Right forelimb (tissue), 1 donor: ENCODE measurements at places on chromosomes 3 and 15.

- no peak for DNase-seq
These were observed 66.4 kb downstream of the USP13 start for GRCh38 chr3:179719048-179719734.

DNA sequence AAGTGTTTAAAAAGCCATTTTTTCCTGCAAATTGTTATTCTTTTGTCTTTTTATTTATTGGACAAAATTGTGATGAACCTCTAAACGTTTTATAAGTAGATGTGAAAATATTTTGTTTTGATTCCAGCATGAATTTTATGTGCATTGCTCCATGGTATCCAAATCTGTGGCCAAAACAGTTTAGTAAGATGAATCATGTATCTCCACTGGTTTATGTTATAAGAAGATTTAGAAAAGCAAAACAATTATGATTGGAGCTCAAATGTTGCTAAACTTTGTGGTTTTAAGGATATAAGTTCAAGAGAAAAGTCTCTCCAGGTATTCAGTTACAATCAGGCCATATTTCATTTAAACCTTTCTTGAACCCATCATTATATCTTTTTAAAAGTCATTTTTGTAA is 80.9 kb downstream of the NECTIN3 start:
- DNase-seq, result no peak

GRCh38 chr15:30870681-30871080 is 33.0 kb upstream of the FAN1 start:
- DNase-seq, result no peak

DNA sequence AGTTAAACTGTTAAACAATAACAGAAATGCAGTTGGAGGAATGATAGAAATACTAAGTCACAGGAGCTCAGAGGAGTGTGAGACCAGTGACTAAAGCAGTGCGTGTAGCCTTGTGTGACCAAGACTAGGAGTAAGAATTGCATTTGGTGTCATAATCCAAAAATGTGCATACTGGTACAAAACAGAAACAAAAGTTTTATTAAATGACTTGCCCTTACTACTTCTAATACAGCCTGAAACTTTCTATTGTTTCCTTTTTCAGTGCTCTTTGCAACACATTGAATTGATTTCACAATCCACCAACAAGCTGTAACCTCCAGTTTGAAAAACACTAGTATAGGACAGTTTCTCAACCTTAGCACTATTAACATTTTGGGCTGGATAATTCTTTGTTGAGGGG is 17.1 kb downstream of the SNX1 start:
- DNase-seq, result no peak

DNA sequence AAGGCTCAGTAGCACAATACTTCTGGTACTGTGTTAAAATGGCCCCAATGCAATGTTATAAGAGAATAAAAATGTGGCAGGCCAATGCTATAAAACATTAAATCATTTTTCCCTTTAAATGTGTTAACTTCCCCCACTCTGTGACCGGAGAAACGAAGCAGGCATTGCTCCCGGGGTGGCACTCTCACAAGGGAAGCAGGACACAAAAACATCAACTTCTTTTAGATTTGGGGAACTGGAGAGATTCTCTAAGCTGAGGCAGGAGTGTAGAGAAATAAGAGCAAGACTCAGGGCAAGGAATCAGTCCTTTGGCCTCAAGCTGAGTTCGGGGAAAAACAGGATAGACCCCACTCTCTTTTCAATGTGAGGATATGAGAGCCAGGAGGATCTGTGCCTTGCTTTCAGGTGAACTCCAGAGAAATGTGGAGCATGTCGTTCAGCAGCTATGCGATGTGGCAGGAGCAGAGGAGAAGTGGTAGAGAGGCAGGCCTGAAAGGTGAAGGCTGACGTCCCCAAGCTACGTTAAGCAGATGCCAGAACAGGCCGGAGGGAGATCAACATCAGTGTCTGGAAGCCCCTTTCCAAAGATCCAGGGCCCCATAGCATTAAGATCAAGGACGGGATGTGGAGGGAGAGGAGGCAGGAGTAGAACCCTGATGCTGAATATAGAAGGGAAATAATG is 160.2 kb downstream of the PLD1 start:
- no peak for DNase-seq

DNA sequence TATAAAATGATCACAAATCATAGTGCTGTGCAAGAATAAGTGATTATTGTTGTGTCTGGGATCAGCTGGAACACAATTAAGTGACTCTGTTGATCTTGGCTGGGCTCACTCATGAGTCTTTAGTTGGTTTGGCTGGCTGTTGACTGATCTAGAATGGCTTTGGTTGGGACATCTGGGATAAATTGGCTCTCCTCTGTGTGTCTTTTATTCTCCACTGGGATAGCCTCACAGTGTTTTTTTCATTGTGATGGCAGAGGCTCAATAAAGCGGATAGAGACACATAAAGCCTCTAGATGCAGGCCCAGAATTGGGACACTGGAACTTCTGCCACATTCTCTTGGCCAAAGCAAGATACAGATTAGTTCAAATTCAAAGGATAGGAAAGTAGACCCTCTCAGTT is 735.6 kb downstream of the PDCD6IP start:
- no peak for DNase-seq

- no peak for DNase-seq
These were observed 39.9 kb upstream of the C3orf49 start for GRCh38 chr3:63779227-63779626.

GRCh38 chr3:89380016-89380415 is 272.6 kb downstream of the EPHA3 start:
- DNase-seq, result no peak

- DNase-seq, result no peak
These were observed 59.2 kb downstream of the SH3BP5 start for GRCh38 chr3:15273227-15273626.

DNA sequence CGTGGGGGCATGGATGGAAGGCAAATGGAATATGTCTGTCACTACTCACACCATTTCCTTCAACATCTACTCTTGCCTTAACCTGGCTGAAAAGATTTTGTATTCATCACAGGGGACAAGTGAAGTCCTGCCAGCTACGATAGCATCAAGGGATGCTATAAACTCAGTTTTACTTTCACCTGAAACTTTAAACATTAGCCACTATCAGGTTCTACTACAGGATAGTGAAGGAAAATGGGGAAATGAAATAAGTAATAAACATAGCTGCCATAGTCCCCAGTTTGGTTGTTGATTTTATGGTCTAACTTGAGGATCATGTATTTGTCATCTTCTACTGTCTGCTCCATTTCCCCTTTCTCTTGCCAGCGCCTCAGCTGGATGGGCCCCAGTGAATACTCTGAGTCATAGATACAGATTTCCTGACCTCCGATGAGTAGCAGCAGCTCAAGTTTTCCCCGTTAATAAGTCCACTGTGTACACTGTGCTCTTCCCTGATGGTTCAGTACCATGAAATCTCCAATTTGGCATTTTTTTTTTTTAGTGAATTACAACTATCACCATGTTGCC is 338.2 kb upstream of the SLCO3A1 start:
- DNase-seq, result no peak

DNA sequence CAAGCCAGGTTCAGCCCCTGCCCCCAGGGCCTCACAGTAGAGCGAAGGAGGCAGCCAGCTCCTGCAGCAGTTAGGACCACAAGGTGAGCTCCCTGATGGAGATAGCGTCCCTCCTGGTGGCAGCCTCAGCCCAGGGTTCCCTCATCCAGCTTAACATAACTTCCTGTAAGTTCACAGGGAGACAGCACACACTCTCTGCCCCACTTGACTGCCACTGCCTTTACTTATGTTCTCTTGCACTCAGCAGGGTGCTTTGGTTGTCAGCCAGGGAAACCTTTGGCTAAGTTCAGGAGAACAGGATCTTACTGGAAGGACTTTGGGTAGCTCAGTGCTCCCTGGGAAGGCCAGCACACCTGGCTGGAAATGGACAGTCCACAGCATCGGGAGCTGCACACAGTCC is 10.9 kb downstream of the KBTBD13 start:
- DNase-seq, result no peak

DNA sequence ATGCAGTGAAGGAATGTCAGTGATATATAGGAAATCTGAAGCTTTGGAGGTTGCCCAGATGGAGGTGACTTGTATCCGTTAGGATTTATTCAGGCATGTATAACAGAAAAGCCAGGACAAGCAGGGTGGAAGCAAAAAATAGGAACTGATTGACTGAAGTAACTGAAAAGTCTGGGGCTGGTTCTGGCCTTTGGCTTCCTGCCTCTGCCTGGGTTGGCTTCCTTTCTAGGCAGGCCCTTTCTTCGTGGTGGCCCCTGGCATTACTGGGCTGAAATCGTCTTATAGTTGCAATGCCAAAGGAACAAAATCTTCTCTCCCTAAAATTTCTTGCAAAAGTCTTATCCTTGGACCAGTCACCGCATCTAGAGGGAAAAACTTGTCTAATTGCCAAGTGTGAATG is 386.1 kb downstream of the PTPRG start:
- DNase-seq, result no peak

DNA sequence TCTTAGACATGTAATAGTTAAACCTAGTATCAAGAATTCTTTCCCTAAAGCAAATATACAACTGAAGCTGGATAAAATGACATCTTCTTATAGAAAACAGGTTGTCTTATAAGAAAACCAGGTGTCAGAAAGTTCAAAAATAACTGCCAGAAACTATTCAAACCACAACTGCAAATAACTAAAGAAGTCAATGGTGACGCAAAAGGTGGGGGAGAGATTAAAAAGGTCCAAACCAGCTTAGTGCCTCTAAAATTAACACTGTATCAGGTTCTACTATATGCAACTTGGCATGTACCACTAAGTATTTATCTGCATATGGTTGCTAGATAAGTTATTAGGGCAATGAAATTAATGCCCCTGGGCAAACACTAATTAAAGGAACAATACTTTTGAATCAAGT is 136.8 kb downstream of the TBL1XR1 start:
- DNase-seq, result no peak

- DNase-seq, result peak; percentile 57
These were observed 1.2 kb upstream of the PROK2 start for GRCh38 chr3:71786217-71786549.

- no peak for DNase-seq
These were observed 219.1 kb upstream of the RGMA start for GRCh38 chr15:93308026-93308690.

DNA sequence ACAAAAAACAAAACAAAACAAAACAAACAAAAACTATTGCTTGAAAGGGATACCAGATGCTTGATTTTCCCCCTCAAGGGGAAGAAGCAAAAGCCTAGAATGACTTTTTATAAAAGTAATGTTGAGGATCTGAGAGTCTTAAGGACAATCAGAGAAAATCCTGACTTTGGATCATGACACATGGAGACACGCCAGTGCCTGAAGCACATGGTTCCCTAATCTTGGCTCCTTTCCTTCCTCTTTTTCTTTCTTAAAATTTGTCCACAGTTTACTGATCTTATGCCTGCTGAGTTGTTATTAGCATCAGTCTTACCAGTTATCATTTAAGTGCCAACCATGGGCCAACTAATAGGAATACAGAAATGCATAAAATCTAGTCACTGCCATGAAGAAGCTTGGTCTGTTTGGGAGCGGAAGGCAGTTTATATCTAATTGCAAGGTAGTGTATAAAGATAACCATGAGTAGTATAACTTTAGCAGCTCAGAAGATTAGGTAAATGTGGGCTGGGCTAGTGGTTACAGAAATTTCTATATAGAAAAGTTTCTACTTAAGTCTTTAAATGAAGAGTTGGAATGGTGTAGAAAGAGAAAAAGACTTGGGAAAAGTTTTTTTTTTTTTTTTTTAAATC is 6.9 kb downstream of the GLCE start:
- DNase-seq, result no peak

GRCh38 chr15:94791510-94791909 is 560.1 kb downstream of the MCTP2 start:
- no peak for DNase-seq

DNA sequence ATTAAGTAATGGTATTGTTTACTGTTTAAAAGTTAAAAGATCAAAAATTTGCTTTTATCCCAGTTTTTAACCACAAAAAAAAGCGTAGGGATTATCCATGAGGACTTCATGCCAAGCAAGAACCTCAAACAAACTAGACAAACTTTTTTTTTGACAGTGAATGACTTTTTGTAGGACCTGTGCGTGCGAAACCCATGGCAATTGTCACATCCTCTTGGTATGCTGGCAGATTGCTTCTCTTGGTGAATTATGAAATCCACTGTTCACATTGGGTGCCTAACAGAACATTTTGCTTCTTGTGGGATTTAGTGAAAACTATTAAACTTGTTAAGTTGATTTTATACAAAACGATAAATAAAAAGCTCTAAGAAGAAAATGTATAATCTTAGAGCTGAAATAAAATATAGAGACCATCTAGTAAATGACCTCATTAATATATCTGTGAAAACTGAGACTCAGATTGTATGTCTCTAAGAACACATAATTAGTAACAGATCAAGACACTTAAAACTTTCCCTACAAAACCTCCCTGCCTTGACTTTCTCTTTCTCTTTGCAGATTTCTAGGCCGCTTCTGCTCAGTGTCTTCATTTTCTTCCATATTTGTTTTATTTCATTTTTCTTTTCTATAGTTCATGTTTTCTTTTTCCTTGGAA is 87.3 kb upstream of the CGNL1 start:
- no peak for DNase-seq

DNA sequence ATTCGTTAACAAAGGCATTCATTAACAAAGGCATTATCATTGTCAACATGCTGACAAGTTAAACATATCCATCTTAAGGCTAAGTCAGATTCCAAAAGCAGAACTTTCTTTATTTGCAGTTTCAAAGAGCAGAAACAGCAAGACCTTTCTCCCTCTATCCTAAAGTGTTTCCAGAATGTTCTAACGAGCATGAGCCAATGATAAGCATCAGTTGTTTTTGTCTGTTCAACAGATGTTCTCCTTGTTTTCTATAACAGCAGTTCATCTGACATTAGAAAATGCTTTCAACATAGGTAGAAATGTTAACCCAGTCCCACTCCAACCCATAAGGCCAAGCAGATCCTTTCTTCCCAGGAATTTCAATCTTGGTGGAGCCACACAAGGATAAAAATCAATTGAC is 77.6 kb upstream of the POMGNT2 start:
- DNase-seq, result no peak
